T-helper 17 cell (primary cell): ENCODE measurements at places on chromosomes 4 and X.

DNA sequence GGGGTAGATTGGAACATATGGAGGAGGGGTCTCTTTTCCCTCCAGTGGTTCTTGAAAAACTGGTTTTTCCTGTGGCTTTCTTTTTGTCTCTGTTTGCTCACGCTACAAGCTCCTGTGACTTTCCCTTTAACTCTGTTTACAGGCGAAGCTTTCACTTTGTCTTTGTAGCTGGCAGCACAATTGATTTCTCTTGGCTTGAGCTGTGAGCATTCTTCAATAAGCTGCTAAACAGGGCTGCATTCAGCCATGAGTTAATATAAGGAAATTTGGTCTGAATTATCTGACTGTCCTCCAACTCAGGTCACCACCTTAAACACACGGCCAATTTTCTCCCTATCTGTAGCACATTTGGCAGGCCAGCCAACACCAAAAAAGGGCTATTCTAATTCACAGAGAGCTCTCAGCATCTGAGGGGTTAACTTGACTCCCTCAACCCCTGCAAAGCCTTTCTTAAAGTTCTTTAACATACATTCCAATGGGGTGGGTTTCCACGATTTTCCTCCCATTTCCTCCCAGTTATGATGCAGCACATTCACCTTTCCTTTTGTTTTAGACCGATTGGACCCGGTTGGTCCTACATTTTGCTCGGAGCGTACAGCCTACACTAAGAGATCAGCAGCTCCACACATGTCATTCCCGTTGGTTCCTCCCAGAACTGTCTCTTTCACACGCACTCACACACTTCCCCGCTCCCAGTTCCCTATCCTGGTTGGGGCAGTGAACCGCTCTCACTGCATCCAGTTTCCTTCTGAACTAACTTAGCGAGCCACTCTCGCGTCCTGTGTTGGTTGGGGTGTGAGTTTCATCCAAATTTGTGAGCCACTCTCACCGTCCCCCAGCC, 45.4 kb downstream of the UGT2A3 start:
- no peak for DNase-seq

DNA sequence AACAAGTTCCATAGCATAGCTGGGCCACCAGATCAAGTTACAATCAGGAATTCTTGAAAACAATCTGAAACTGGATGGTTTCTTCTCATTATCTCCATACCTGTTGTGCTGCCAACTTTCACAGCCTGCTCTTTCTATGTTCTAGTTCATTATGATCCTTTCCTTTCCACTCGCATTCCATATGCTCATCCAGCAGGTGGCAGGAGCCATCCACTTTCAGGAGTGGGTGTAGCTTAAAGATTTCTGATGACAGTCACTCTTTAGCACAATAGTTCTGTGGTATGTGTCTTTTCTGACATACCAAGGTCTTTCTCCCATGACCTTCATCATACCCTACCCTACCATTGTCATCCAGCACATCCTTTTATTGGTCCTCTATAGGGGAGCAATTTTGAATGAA, 46.4 kb downstream of the PAGE2 start:
- peak; percentile 3 for DNase-seq

DNA sequence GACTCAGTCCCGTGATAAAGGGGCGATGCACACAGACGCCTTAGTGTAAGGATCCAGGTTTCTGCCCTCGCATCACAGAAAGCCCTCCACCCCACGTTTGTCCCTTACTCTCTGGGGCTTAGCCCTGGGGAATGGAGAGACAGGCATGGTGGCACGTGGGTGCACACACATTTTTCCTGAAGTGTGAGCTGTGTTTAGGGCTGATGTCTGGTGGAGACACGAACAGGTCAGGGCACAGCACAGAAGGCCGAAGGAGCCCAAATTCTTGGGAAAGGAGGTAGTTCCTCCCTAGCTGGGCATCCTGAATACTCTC, 84.3 kb upstream of the DHRSX start:
- DNase-seq: no peak

DNA sequence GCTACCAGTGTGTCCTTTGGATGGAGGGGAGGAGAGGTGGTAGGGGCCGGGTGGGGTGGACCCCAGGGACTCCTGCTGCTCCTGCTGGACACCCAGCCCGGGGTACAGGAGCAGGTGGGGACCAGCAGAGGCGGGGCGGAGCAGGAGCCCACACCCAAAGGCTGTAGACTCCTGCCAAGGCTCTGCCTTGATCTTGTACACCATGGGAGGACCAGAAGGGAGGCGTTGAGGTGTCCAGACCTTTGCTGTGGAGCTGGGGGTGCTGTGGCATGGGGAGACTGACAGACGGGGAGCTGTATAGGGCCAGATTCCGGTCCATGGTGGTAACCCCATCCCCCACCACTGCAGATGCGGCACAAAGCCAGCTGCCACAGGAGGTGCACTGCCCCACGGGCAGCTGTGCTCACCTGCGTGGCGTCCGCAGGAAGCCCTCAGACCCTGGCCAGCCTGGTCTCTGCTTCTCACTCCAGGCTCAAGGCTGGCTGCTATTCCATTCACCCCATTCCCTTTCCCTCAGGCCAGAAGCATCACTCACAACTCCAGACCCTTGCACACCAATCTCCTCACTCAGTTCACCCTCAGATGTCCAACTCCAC, 5.0 kb upstream of the SLC26A1 start:
- DNase-seq: no peak

- no peak for DNase-seq
Measured at GRCh38 chrX:96147681-96148080, 537.0 kb upstream of the DIAPH2 start.

DNA sequence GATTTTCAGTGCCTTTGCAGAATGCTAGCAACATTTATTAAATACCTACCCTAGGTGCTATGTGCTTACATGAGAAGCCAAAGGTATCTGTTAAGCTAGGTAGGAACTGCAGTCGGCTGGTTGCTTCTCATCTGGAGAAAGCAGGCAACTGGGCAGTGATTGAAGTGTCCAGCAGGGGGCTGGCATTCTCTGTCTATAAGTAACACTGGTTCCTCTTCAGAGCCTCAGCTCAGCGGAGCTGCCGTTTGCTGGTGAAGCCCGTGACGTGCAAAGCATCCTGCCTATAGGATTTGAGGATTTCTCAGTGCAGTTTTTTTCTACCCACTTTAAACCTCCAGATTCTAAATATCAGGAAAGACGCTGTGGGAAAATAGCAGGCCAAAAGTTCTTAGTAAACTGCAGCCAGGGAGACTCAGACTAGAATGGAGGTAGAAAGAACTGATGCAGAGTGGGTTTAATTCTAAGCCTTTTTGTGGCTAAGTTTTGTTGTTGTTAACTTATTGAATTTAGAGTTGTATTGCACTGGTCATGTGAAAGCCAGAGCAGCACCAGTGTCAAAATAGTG, at the start of gene GRPR:
Gene GRPR, plus strand, starts transcription at position 344 of the 565 bp plus-strand sequence. CDS start 389 bp downstream, outside the sequence.
- DNase-seq: peak; percentile 15

- DNase-seq: no peak
Measured at GRCh38 chr4:3026540-3026939, 47.8 kb downstream of the HTT-AS start.
